Umbilical cord (tissue), 2 donors: ENCODE measurements at places on chromosomes 16 and 17. TPM values are rescaled to one million over a fixed set of nuclear protein-coding genes. Genes with fewer than 3 reads are reported as not detected.

DNA sequence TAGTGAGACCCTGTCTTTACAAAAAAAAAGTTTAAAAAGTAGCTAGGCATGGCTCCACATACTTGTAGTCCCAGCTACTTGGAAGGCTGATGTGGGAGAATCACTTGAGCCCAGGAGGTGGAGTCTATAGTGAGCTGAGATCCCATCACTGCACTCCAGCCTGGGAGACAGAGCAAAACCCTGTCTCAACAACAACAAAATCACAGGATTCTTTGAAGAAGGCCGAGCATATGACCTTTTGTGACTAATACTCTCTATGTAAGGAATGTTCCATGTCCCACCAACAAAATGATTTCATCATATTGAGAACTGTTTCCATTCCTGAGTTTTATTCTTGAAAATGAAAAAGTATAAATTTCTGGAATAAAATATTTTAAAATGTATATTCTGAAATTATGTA, 58.9 kb upstream of the EFCAB3 start:
- DNase-seq: peak; percentile 6

- no peak for DNase-seq
Measured at GRCh38 chr16:75532142-75532765, 3.7 kb downstream of the CHST5 start.

- DNase-seq: peak; percentile 81
Measured at GRCh38 chr16:7405166-7405565, 72.5 kb downstream of the RBFOX1 start.

GRCh38 chr16:30950516-30951065, 1.7 kb downstream of the ORAI3 start:
- no peak for DNase-seq

DNA sequence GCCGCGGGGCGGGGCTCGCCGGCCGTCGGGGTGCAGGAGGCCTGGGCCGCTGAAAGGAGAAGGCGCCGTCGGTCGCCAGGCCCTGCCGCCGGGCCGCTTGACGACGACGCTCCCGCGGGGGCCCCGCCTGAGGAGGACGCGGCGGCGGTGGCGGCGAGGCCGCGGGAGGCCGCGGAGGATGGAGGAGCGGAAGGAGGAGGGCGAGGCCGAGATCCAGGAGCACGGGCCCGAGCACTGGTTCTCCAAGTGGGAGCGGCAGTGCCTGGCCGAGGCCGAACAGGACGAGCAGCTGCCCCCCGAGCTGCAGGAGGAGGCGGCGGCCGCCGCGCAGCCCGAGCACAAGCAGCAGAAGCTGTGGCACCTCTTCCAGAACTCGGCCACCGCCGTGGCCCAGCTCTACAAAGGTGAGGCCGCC, 430 bp downstream of the HAPSTR1 start:
- DNase-seq: no peak

DNA sequence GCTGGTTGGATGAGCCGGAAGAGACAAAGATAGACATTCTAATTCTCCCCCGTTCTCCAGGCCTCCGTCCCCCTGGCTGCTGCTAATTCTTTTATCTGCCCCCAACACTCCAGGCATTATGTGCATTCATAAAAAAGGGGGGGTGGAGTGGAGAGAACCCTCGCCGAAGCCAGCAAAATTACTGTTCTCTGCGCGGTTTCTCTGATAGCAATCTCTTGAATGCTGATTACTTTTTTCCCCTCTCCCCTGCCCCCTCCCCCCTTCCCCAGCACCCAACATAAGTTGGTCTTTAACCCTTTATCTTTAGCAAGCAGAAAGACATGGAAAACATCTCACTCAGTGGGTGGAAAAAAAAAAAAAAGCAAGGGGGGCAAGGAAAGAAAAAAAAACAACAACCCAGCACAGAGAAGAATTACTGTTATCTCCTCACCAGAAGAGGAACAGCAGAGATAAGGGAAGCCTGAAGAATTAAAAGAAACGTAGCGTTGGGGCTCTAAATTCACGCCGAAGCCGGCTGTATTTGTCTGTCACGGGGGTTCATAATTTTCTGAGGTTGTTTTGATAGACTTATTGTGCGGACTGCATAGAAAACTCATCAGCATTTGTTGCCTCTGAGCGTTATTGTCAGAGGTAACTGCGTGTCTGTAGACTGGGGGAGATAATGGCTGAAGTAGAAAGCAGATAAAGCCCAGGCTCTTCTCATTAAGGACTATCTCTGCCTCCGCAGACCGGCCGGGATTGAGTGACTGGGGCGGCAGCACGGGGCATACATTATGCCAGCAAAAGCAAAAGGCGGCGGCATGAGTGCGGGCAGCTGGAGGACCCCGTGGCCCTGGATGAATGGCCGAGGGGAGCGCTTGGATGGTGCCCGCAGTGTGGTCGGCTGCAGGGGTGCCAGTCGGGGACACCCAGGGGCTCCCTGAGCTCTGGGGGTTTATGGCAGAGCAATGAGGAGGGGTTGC, 126.9 kb downstream of the MRM1 start:
- DNase-seq: peak; percentile 3

- no peak for DNase-seq
Measured at GRCh38 chr16:74279805-74280204, 16.8 kb upstream of the PSMD7 start.

GRCh38 chr16:54125751-54126655, 160.6 kb downstream of the IRX3 start:
- DNase-seq: no peak

GRCh38 chr16:31522071-31522470, 5.6 kb upstream of the AHSP start:
- no peak for DNase-seq

DNA sequence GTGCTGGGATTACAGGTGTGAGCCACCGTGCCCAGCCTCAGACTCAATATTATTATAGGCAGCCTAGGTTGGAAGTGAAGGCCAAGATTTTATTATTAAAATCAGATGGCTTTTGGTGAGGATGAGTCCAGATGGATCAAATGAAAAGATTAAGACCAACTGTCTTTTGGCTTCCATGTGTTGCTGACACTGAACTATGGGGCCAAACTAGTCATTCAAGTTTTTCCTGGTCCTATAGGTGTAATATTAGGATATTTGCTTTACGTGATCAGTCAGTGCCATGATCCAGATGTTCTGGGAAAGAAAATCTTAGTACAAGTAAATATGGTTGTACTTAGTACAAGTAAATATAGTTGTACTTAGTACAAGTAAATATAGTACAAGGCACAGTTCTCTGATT, 140.6 kb downstream of the MAP2K6 start:
- no peak for DNase-seq

- DNase-seq: no peak
Measured at GRCh38 chr17:64393000-64393402, 2.3 kb upstream of the PECAM1 start.

DNA sequence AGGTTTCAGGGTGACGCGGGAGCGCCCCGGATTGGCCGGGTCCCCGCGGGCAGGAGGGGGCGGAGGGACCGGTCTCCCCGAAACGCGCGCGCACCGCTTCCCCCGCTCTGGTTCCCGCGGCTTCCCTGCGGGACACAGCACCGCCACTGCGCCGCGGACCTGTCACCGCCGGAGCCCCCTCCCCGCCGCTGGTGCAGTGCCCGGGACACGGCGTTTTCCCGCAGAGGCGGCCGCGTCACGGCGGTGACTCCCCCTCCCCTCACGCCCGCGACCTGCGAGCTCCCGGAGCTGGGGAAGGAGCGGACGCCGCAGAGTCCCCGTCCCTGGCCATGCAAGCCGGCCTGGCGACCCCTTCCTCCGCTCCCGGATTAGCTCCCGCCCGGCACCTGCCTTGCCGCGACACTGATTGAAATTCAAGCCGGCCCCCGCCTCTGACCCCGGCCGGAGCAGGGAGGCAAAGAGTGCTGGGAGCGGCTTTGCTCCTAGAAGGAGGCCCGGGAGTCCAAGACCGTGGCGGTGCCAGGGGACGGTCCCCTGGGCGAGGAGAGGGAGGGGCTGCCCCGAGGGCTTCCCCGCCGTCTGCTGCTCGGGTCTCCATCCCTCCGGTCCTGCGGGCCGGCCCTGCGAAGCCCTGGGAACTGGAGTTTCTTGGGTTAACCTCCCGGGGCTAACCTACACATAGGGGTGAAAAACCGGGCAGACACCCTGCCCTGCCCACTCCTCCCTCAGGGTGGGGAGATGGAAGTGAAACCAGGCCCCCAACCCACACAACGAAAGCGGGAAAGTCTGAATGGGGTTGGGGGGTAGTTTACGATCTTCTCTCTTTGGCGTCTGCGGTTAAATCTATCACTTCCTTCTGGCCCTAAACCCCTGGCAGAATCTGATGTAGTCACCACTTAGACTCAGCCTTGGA, 1.0 kb downstream of the RHBDL3 start:
- no peak for DNase-seq

DNA sequence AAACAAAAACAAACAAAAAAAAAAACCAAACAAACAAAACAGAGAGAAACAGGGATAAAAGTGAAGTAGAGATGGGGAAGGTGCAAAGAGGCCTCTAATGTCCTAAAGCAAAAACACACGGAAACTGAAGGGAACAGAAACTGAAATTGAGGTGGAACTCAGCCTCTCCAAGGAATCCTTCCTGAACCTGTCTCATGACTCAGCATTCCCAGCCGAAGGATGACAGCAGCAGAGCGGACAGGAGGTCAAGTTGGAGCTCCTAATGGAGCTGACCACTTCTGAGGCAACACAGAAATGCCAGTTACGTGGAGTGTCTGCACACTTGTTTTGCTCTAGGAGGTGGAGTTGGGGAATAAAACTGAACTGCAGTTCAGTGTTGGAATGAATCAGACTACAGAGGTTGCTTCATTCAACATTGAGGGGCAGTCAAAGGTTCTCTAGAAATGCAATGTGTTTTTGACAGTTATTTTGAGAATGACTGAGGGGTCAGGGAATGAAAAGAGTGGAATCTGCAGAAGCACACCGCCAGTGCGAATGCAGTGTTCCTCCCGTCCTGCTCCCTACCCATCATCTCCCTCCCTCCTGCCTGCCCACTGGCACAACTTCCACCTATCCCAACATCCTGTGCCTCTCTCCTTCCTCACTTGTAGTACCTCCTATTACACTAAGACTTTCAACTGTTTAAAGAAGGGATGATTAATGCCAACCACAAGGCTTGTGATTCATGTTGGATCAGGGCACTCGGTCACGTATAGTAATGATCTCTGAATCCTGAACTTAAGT, 6.3 kb downstream of the UBE2O start:
- no peak for DNase-seq

- no peak for DNase-seq
Measured at GRCh38 chr16:13437413-13437795, 482.6 kb upstream of the ERCC4 start.

- DNase-seq: no peak
Measured at GRCh38 chr17:32356750-32357149, 6.8 kb downstream of the ZNF207 start.

GRCh38 chr17:15483431-15483830, 16.0 kb upstream of the CDRT4 start:
- peak; percentile 92 for DNase-seq

Gene NFAT5
- 22.6 TPM for total RNA-seq

Gene C16orf54
- 0.72 TPM for total RNA-seq

Gene STH
- not detected for total RNA-seq

Gene PLK1
- total RNA-seq: 27.4 TPM

Gene MMP28
- 113 TPM for total RNA-seq

Gene ZNF286A
- 79.7 TPM for total RNA-seq

Gene OTOP3
- not detected for total RNA-seq

Gene PLA2G10
- total RNA-seq: not detected

Gene KDM6B
- 0.48 TPM for total RNA-seq

Gene CNGB1
- 0.72 TPM for total RNA-seq
